ENCODE measurements at places on chromosomes 6 and 20.

GRCh38 chr6:37126493-37126958 is 43.4 kb upstream of the PIM1 start:
- DNase-seq, result no peak

GRCh38 chr6:51959744-51960383 is 127.5 kb downstream of the PKHD1 start:
- DNase-seq, result no peak

DNA sequence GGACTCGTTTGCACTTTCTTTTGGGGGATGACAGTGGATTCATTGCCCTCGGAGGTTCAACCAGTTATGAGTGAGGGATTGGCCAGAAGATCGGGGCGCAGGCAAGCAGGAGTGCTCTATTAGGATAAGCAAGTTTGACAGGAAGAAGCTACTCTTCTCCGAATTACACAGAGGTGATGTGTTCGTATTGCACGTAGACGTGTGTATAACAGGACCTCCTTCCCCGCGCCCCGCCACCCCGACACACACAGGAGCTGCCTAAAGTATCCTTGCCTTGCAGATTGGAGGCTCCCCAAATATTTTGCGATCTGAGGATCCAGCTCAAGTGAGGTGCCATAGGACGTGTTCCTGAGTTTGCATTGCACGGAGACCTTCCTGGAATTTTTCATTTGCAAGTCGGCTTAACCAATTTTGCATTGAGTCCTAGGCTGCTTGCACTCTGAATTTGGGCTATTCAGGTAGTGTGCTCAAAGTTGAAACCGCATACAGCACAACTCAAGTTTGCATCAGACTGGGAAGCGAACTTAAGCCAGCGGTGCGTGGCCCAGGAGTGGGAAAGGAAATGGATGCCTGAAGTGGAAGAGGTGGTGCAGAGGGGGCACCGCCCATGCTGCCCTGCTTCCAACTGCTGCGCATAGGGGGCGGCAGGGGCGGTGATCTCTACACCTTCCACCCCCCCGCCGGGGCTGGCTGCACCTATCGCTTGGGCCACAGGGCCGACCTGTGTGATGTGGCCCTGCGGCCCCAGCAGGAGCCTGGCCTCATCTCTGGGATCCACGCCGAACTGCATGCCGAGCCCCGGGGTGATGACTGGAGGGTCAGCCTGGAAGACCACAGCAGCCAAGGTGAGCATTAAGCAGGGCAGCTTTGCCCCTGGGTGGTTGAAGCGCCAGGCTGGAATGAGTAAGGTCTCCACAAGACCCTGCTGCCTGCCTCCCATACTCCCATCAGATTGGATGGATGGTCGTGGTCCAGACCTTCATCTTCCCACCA is 770 bp downstream of the TCF19 start:
- no peak for DNase-seq

DNA sequence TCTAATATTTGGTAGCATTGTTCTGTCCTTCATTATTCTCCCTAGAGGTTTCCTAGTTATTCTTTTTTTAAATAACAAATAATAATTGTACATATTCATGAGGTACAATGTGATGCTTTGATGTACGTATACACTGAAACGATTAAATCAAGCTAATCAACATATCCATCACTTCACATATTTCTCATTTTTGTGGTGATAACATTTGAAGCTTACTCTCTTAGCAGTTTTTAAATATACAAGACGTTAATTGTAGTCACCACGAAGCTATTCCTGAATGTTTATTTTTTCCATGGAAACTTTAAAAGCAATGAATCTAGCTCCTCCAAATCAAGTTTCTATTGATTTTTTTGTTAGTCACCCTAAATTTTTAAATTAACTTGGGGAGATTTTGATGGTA is 116.5 kb upstream of the PRND start:
- no peak for DNase-seq

DNA sequence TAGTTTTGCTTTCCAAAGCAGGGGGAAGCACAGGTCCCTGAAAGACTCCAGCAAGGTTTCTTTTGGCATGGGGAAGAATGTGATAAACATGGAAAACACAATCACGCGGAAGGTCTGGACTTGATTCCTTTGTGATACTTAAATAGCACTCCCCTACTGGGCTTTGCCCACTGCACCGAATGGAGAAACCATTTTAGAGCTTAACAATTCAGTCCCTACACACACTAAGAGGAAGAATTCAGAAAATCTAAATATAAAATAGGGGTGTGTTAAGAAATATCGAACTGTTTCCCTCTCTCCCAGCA is 71.4 kb upstream of the NHSL1 start:
- no peak for DNase-seq

- DNase-seq, result no peak
Measured at GRCh38 chr6:42969431-42969830, 8.9 kb downstream of the GNMT start.

DNA sequence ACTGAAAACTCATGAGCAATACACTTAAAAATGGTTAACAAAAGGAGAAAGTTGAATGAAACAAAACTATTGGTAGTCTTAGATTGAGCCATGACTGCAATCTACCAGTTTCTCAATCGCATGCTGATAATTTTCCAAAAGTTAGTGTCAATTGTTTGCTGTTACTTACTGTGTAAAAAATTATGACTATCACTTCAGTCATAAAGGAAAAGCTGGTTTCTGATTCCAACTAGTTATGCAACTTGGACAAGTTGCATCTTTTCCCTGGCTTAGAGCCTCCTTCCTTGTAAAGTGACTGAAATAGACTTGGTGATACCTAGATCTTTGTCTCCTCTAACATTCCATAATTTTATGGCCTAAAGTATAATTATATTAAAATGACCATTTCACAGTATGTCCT is 88.3 kb upstream of the PAK5 start:
- DNase-seq, result no peak

GRCh38 chr20:53383916-53384315 is 209.7 kb downstream of the ZNF217 start:
- DNase-seq, result no peak

- no peak for DNase-seq
Measured at GRCh38 chr20:1005452-1006027, 3.4 kb upstream of the RSPO4 start.

DNA sequence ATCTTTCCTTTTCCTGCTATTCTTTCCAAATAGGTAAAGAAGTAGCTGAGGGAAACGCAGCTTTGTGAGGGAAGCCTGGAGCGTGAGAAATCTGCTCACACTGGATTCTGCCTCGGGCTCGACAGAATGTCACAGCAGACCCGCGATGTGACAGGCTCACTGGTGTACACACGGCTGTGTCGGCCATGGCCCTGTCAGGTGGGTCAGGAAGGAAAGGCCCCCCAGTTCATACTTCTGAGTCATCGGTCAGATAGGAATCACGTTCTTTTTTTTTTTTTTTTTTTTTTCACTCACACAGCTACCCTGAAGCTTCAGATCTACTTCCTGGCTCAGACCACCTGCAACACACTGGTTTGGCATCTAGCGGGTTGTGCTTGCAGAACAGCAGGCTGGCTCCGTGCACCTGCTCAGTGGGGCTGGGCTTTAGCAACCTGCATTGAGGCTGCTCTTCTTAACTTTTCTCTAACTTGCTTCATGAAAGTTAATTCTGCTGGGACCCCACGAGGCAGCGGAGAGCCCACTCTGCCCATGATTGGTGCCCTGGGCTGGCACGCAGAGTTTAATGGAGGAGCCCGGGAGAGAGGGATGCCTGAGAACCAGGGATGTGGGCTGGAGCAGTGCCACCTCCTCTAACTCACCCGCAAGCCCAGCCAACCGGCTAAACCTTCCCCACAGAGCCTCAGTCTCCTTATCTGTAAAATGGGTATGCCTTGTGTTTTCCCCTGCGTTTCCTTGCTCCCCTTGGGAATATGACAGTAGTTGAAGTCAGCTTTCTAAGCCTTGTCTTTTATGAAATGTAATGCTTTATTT is 61.5 kb upstream of the FNDC1 start:
- DNase-seq, result peak; percentile 57

DNA sequence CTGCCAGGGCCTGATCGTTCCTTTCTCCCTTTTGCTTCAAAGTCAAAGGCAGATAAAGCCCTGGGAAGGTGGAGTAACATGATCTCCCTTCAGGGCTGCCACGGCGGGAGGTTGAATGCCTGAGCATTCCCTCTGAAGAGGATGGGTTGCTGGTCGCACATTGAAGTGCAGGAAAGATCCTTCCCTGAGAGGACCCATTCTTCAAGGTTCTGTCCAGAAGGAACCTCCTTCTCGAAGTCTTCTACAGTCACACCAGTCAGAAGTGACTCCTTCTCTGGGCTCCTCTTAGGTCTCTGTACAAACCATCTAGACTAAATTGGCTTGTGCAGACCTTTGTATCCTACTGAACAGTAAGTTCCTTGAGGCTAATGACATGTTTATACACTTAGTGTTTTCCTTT is 192.6 kb upstream of the VGLL2 start:
- DNase-seq, result no peak

GRCh38 chr20:63911176-63911575 is 16.2 kb downstream of the DNAJC5 start:
- no peak for DNase-seq

DNA sequence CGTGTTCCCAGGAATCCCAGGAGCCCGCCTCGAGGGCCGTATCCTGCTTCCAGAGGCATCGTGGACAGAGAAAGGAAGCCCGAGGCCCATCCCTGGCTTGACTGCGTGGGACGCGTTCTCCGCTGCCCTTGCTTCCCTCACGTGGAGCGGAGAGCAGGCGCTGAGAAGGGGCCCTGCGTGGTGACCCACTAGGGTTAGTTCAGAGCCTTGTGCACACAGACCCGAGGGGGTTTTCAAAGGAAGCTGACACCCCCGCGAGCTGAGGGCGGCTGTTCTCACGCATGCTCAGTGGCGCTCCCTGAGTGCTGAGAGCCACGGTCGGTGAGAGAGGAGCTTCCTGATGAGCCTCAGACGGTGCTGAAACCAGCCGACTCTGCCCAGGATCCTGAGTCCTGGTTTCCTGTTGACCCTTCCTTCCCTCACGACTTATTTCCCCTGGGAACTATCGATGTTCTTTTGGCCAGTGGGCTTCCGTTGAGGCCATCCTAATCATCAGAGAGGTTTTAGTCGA is 28.9 kb upstream of the CCR6 start:
- DNase-seq, result peak; percentile 73
